ENCODE measurements at places on chromosomes 12 and 14.

DNA sequence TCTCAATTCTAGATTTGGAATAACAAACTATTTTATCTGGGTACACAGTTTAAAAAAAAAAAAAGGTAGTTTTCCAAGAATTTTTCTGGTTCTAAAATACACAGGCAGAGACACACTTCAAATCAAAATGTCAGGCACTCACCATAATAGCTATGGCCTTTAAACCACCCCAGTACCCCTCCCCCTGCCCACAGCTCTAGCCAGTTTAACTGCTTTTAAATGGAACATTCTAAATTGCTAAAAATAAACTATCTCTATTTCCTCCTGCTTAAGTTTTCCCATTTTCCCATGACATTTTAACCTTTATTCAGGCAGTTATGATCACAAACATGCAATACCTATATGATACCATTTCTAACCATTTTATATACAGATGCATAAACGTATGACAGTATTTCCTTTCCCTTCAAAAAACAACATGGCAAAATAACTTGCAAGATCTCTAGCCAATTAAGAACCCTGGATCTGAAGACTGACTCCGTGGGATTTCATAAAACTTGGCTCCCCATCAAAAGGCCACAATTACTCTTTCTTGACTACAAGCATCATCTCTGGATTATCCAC, 46.3 kb downstream of the PPP2R5E start:
- peak; percentile 33 for DNase-seq

DNA sequence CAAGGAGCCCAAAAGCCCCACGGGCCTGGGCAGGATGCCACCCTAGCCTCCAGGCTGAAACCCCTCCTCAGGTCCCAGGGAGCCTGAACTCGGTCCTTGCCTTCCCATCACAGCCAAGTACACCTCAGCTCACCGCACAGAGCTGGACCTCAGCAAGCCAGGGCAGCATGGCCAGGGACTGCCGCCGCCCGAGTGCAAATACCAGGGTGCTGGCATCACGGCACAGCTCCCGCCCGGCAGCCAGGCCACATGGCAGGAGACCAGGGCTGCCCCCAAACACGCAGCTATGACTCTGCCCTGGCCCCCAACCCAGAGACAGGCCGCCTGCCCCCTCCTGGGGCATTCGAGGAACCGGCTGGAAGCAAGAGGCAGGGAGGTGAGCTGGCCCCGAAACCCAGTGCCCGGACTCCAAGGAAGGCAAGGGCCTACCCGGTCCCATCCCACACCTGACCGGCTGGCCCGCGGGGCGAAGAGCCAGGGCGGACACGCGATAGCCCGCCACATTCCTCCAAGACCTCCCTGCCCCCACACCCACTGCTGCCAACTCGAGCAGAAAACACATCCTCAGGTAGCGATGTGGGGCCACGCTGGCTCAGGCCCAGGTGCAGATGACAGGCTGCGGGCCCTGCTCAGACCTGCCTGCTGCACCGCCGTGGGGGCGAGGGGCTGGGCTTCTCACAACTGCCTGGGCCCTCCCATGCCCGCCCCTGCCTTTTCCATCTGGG, 2.7 kb downstream of the JAG2 start:
- no peak for DNase-seq

GRCh38 chr12:11863478-11863906, 207.2 kb upstream of the BCL2L14 start:
- peak; percentile 73 for DNase-seq

DNA sequence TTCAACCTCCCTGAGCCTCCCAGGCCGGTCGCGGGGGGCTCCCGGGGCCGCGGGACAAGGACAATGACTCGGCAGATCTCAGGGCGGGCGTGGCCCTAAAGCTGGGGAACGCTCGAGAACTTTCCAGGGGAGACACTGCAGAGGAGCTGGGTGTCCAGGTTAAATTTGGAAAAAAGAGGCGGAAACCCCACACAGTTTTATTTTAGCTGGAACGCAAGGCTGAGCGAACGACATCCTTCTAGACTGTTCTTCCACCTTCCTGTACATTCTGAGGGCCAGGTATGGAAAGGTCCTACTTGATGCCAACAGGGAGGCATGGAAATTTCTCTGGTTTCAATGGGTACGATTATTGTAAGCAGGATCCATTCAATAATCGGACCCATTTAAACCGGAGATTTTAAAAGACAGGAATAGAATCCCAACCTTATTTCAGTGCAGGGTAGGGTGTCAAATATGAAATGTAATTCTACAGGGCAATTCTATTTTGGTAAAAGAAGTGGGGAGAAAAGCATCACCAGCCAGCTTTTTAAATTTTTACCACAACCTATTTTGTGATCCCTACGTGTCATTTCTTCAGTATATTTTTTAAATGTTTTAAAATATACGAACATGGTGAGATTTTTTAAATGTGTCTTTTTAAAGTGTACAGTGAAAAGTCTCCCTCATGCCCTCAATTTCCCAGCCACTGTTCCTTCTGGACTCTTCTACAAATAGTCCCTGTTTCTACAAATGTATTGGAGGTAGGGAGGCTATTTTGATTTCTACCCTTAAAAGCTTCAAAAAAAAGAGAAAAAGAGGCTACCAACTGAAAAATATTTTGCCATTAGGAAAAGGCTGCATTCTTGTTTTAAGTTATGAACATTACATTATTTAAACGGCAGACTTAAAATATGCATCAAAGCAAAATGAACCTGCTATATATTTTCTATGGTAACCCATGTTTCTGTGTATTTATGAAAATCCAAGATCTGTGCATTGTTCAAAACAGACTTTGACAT, 1.1 kb upstream of the UBC start:
- DNase-seq, result no peak

GRCh38 chr12:14910090-14910915, 24.6 kb upstream of the MGP start:
- no peak for DNase-seq

DNA sequence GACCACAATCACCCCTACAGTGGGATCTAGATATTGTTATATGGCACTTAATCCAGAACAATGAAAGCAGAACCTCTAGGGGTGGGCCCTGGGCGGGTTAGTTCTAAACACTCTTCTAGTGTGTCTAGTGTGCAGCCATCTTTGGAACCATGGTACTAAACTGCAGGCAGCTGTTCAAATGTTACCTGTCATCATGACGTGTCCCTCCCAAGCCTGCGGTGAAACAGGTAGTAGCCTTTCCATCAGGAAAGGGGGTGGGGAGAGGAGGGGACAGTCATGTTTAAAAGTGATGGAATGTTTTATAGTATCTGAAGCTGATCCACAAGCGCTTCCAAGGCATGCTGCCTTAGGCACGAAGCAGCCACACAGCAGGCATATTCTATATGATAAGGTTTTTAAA, 122.6 kb upstream of the SLC35F4 start:
- DNase-seq, result no peak

DNA sequence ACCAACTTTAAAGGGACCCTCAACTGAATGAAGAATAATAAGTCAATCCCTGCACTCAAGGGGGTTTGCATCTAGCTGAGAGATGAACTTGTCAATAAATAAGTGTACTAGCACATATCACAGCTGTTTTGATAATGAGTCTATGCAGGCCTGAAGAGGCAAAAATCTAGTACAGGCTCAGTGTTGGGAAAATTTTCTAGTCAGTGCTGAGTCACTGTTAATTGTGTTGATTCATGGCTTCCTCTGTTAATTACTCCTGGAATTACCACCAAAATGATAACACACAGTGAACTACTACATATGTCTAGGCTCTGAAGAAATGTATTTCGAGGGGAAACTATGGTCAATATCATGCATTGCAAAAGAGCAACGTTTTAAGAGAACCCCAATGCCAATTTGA, 18.9 kb downstream of the SNRPF start:
- DNase-seq, result no peak

DNA sequence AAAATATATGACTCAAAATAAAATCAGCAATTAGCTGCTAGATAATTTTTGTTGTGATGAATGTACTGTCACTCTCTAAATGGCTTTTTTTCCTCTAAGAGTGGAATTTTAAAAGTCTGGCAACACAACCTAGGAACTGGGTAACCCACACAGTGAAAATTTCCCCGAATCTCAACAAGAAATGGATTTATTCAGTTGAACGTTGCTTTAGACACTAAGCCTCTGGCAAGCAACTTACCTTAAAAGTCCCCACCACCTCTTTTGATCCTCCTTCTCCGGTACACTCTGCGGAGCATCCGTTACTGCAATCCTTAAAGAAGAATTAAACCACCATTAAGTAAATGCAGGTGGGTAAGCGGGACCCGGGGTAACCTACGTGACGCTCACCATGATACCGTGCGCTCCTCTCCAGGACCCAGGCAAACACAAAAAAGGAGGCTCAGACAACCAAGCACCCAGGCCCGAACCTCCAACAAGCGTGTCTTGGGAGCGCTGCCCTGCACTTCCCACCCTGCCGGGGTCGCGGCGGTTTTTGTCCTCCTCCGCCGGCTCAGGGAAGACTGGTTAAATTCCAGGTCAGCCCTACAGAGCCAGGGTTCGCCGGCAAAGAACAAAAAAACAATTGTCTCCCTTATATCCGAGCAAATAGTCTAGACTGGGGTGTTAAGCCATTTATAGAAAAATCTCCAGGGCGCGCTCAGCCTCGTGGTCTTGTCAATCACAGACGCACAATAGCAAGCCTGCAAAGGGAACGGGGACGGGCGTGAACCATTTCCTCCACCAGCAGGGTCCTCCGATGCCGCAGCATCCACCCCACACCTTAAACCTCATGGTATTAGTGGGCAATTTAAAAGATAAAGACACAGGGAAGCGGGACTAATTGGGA, 47.1 kb downstream of the BCAT1 start:
- DNase-seq, result peak; percentile 36

- no peak for DNase-seq
Measured at GRCh38 chr14:45133683-45134050, 614 bp downstream of the FKBP3 start.

DNA sequence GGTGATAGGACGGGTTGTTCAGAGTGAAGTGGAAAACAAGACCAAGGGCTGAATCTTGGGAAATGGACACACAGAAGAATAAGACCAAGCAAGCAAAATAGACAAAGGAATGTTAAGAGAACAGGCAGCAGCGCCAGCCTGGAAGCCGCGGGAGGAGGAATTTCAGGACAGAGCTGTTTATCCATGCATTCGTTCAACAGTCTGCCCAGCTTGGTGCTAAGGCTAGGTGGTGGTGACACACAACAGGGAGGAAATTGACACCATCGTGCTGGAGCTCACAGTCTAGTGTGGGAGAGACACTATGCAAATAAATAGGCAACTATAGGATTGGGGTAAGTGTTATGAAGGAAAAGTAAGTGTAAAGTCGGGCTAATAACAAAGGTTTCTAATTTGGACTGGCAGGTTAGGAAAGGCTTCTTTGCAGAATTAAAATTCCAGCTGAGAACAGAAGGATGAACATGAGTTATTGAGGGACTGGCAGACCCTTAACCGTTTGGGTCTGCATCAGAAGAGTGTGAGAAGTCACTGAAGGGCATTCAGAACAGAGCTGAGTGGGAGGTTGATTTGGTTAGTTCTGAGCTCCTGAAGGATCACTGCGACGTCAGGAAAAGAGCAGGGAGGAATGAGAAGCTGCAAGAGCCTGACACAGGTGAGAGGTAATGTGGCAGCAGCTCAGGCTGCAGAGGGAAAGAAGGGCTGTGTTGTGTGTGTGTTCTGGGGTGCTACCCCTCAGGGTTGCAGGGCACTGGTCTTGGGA, 242.6 kb upstream of the FKBP4 start:
- DNase-seq, result no peak

DNA sequence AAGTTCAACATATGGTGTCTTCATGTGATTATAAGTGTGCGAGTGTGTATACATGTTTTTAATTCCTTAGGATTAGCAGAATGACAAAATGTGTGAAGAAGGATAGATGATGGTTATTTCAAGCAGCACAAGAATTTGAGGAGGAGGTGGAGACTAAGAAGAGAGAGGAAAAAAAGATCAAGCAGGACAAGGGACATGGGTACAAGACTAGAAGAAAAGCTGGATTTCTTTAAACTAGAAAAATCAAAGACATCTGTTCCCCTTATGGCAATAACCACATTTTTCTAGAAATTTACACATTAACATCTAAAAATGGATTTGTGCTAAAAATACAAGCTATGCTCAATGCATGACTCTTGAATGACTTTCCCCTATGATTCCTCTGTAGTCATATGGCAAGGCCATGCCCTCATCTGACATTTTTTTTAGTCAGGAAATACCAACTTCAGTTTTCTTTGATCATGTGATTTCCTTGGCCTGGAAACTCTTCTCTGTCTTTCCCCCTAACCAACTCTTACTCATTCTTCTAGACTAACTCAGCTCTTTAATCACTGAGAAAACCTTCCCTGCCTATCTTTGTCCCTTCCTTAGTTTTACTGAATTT, 435.8 kb downstream of the NRXN3 start:
- no peak for DNase-seq

DNA sequence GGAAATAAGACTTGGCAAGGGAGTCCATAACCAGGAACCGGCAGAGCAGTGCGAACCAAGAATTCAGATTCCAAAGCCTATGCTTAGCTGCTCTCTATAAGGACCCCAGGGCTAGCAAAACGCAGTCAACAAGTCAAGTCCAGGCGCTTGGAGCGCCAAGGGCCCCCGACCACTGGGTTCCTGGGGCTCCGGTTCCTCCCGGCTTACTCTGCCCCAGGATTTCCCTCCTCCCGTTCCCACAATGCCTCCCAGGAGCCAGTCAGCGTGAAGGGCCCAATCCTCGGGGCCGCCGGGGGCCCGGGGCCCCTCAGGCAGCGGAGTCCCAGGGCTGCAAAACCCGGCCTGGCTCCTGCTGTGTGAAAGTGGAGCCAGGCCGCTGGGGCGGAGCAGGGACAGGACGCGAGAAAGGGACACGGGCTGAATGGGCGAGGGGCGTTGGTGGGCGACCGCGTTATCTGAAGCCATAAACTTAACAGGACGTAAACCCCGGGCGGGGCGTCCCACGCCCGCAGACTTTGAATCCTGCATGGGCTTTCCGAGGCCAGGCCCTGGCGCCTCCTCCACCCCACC, 1.5 kb downstream of the KRT8 start:
- DNase-seq, result peak; percentile 86

- no peak for DNase-seq
Measured at GRCh38 chr14:93068711-93069110, 47.0 kb downstream of the ITPK1 start.

- DNase-seq, result peak; percentile 94
Measured at GRCh38 chr12:13390381-13390861, 193.9 kb downstream of the EMP1 start.

GRCh38 chr12:105705765-105706164, 375.3 kb downstream of the C12orf75 start:
- DNase-seq, result peak; percentile 63

Measured in femur (tissue), 1 donor.